ENCODE measurements at places on chromosomes 6 and 20.
A peak's percentile ranks its signal among the peaks of the same experiment; 100 is the strongest.

GRCh38 chr6:156273065-156273711 lies 504.0 kb upstream of the ARID1B start:
- DNase-seq = no peak

GRCh38 chr6:42547407-42548329 lies 16.2 kb upstream of the UBR2 start:
- peak; percentile 93 for DNase-seq

- DNase-seq = no peak
Measured at GRCh38 chr6:21984561-21984960, 312.3 kb downstream of the PRL start.

DNA sequence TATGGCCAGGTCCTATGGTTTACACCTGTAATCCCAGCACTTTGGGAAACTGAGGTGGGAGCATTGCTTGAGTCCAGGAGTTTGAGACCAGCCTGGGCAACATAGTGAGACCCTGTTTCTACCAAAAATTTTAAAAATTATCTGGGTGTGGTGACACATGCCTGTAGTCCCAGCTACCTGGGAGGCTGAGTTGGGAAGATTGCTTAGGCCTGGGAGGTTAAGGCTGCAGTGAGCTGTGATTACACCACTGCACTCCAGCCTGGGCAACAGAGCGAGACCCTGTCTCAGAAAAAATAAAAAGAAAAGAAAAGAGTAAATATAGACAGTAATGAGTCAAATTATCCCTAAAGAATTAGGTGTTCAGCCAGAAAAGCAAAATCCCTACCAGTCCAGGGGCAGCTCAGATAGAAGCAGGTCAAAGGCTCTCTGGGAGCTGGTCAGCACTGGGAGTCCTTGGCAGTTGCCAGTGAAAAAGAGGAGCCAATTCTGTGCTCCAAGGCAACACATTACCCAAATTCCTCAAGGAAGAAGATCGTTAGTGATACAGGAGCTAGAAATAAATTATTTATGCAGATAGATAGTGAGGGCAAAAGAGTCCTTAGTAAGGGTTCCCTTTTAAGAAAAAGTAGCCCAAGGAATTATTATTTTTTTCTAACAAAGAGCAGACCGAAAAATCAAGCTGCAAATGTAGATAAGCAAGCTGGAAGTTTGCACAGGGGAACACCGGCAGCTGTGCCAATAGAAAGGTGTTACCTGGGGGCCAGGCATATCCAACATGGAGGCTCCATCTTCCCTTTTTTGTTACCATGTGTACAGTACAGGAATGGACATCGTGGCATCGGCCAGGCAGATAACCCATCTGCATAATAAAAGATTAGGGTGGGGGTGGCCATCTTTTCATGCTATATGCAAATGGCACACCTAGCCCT lies 31.4 kb upstream of the SEC63 start:
- no peak for DNase-seq

GRCh38 chr6:127951172-127951917 lies 50.5 kb upstream of the THEMIS start:
- DNase-seq = peak; percentile 78

GRCh38 chr6:99905209-99906106 lies 88.6 kb downstream of the MCHR2 start:
- no peak for DNase-seq

DNA sequence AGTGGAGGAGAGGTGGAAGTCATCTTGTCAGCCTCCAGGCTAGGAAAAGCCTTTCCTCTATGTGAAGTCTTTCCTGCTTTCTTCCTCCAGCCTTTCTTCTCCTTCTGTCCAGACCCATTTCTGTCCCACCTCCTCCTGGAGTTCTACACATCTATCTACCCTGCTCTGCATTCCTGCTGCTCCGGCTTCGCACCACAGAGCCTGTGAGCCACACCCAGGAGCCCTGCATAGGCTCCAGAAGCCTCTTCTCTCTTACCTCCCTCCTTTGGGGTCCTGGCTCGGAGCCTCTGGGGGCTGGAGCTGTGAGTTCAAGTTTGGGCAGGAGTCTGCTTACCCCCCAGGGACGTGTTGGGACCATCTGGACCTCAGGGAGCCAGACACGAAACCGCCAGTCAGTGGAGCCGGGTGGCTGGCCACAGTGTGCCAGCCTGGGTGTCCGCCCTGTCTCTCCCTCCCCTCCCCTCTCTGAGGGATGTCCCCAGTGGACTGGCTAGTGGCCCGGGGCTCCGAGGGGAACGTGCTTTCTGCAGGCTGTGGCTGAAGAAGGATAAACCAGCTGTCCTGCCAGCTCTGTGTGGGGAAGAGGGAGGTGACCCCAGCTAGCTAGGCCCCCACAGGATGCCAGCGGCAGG lies 99.2 kb downstream of the VEGFA start:
- no peak for DNase-seq

- DNase-seq = no peak
Measured at GRCh38 chr6:80480421-80481157, 374.1 kb downstream of the BCKDHB start.

- no peak for DNase-seq
Measured at GRCh38 chr6:3001773-3002293, 2.1 kb downstream of the NQO2 start.

- no peak for DNase-seq
Measured at GRCh38 chr6:30842754-30843610, 41.3 kb upstream of the DDR1 start.

DNA sequence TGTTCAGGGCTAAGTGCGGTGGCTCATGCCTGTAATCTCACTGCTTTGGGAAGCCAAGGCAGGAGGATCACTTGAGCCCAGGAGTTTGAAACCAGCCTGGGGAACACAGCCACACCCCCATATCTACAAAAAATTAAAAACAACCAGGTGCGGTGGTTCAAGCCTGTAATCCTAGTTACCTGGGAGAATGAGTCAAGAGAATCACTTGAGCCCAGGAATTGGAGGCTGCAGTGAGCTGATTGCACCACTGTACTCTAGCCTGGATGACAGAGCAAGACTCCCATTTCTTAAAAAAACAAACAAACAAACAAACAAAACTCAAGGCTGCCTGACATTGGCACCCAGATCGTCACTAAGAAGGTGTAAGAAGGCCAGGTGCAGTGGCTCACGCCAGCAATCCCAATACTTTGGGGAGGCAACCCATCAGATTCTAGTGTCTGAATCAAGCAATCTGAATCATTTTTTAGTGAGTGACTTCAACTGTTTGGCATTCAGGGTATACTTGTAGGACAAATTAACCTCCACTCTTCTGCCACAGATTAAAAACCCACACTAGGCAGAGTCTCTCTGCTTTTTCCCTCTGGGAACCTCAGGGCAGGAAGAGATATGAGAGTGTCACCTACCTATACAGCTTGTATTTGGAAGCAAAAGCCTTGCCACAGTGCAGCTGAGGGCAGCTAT lies 6.1 kb downstream of the PLAGL2 start:
- DNase-seq = no peak

- no peak for DNase-seq
Measured at GRCh38 chr6:163712981-163713380, 298.5 kb downstream of the QKI start.

DNA sequence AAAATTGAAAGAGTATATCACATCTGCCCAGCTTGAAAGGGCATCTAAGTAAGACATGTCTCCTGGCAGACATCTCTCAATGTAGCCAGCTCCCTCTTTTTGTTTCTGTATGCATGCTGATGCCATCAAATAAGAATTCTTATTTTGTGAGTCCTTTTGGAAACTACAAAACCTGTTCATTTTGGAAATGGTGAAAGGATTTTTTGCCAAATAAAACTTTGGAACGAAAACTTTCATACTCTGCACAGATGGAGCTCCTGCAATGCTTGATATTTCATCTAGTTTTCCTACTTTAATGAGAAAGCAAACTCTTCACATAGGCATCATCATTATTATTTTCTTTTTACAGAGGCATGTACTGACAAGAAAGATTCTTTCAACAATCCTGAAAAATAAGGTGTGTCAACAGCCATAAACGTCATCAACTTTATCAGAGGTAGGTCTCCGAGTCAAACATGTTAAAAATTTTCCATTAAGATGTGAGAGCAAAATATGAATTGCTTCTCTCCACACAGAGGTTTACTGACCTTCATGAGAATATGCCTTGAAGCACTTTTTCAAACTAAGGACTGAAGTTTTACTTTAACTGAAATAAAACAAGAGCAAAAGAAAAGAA lies 26.2 kb upstream of the CMTR1 start:
- DNase-seq = no peak

DNA sequence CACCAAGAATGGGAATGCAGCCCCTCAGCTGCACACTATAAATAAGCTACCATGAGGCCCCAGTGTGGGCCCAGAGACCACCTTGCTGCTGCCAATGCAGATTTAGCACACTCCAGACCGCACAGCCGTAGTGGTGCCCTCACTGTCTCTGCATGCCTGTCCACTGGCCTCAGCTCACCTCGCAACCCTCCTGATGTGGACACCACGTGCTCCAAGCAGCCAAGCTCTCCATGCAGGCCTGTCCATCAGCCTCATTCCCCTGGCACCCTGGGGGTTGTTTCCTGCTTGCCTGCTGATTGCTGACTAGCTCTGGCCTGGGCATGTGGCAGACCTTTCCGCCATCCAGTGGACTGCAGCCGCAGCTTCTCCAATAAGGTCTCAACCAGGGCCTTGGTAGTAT lies 36.2 kb downstream of the ZBTB9 start:
- DNase-seq = no peak

DNA sequence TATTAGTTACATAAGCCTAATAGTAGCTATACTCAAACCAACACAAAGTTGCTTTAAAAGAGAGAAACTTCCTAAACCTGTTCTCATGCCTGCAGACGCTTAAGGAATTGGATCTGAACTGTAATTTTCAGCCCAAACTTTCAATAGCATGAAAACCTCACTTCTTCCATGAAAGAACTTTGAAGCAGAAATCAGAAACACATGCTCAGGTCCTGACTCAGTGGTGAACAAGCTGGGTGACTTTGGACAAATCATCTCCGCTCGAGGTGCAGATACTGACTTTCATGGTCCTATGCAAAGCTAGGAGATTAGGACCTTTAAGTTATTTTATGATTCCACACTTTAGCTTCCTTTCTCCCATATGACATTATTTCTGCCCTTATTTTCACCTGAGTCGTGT lies 36.5 kb downstream of the NOX3 start:
- no peak for DNase-seq

- DNase-seq = no peak
Measured at GRCh38 chr6:29990931-29991330, 48.6 kb downstream of the HLA-A start.

GRCh38 chr6:56840467-56841380 lies 114.2 kb upstream of the BEND6 start:
- DNase-seq = no peak

All from naive thymus-derived CD8-positive, alpha-beta T cell (primary cell).